ENCODE measurements at places on chromosomes 11 and 22.

- DNase-seq: no peak
Observed at GRCh38 chr11:20367313-20367948, 3.9 kb downstream of the HTATIP2 start.

- DNase-seq: no peak
Observed at GRCh38 chr22:19776433-19777031, 16.0 kb downstream of the TBX1 start.

DNA sequence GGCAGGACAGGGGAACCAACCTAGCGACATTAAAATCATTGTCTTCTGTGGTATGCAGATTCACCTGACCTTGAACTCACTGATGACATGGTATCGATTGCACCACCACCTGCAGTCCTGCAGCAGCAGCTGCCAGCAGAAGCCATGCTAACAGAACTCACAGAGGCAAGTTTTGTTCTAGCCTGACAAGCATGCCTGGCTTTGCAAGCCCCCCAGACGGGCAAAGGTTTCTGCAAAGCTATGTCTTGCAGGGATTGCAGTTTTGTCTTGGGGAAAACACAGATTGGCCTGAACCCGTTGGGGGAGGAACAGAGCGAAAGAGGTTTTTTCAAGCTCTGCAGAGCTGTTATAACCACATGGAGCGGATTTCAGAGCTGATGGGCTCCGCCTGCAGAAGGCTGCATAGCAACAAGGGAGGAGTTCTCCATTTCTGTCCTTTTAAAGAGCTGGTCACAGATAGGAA lies 221.0 kb downstream of the HIPK3 start:
- no peak for DNase-seq

GRCh38 chr11:121086866-121087265 lies 14.2 kb upstream of the TECTA start:
- DNase-seq: no peak

- no peak for DNase-seq
Observed at GRCh38 chr11:119447664-119448242, 24.8 kb upstream of the THY1 start.

DNA sequence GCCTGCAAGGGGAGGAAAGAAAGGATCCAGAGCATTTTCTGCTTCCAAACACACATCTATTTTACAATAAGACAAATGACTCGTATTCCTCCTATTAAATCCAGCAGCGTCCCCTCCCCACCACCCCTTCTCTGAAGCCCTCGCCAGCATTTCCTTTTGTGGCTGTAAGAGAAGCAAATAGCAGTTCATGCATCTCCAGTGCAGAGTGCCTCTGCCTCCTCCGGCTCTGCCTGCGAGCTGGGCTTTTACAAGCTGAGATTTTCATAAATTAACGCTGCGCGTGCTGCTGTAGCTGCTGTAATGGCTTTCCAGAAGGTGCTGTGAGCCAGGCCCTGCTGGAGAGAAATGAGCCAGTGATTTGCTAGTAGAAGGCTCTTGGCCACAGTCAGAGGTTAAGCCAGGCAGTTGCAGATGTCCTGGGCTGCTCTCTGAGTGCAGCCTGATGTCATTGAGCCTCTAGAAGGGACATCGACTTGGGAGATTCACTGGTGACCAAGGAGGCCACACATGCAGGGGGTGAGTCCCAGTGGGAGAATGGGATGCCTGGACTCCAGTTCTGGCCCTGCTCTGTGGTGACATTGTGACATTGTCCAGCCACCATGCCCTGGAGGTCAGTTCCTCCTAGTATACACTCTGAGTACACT lies 134.5 kb upstream of the NAV2 start:
- DNase-seq: no peak

All from H7 (cell line).